ENCODE measurements at places on chromosomes 12 and 14.

DNA sequence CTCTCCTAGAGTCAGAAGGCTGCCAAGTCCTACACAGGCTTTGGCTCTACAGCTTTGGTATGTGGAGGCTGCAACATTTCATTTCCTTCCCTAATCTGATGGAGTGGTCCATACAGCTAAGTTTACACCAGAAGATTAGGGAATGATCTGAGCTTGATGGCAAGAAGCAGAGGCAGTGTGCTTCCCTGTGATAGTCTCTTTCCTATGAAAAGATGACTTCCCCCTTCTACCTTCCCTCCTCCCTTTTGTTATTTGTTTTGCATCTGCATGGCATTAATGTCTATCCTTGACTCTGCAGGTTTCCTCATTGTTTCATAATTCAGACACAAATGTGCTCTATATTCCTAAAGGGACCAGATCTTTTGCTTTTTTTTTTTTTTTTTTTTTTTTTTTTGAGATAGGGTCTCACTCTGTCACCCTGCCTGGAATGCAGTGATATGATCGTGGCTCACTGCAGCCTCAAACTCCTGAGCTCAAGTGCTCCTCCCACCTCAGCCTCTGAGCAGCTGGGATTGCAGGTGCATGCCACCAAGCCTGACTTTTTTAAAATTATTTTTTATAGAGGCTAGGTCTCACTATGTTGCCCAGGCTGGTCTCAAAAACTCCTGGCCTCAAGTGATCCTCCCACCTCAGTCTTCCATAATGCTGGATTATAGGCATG, 76.3 kb downstream of the GRIP1 start:
- DNase-seq = no peak

DNA sequence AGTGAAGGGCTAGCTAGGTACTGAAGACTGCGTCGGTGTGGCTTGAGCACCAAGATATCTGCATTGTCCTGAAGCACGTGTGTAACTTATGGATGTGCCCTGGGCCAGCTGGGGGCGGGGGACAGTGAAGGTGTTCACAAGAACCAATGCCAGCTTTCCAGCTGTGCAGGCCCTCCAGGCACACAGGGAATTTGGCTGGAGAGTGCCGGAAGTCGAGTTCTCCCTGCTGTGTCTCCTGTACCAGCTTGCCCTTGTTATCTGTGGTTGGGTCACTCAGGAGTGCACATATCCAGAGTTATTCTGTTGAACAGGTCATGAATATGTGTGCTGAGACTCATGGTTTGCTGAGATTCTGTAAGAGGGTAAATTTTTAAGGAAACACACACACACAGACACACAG, 75.9 kb upstream of the CRY1 start:
- DNase-seq = no peak

GRCh38 chr12:2960390-2960956, 1.3 kb downstream of the TEAD4 start:
- DNase-seq = no peak

- no peak for DNase-seq
Measured at GRCh38 chr14:61226015-61226654, 55.0 kb downstream of the TMEM30B start.

DNA sequence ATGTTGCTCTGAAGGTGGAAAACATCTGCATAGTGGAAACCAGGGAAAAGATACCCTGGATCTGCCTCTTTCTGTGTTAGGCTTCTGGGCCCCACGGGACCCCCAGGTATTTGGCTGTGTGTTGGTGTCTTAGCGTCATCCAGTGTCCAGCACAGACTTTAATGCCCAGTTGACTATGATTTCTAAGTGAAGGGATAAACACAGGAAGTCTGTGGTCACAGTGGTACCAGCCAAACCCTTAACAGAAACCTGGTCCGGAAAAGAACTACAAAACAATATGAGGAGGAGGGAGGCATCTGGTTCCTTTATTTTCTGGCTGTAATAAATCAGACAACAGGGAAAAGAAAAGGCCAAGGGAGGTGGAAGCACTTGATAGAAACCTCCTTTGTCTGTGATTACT, 56.4 kb downstream of the CMKLR1 start:
- no peak for DNase-seq

DNA sequence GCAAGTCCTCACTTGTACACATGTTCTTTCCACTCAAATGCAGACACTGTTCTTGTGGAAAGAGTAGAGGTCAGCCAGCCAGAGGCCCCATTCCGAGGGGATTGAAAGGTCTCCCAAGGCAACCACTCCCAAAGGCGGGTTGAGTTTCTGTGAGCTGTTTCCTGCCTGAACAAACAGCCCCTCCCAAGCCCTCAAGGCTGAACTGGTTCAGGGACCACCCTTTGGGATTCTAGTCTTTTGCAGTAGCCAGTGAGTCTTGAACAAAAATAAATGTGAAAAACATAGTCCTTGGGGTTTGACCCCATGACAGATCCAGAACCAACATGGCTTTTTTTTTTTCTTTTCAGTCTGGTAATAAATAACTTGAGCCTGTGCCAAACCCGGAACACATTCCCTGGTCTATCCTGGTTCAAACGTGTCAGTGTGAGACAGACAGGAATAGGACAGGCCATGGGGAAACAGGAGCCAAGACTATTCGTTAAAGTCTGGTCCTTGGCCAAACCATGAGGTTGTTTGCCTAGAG, 17.6 kb upstream of the STK38L start:
- DNase-seq = peak; percentile 60

GRCh38 chr14:38950676-38951075, 152.4 kb downstream of the SEC23A start:
- no peak for DNase-seq

DNA sequence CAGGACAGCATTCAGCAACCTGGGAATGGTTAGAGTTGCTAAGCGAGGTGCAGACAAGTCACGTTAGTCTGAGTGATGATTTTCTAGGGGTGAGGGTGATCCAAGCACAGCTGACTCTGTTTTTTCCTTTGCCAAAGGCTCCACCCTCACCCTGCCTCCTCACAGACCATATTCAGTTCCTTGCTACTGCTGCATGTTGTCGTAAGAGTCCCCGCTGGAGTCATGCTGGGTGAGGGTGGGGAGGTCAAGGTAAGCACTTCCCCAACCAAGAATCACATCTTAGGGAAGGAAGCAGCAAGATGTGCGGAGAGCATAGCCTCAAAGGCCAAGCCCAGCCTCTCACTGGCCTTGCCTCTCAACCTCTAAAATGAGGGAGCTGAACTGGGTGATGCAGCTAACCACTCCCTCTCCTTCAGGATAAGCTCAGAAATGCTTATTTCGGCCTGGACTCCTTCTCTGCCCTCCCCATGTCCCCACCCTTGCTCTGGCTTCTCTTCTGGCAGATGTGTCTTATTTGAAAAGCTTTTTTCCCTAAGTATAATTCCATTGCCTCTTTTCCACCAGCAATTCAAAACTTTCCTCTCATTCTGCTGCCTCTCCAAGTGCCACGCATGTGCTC, 66.9 kb upstream of the ACTN1 start:
- no peak for DNase-seq

- no peak for DNase-seq
Measured at GRCh38 chr12:38669530-38669929, 235.9 kb downstream of the CPNE8 start.

DNA sequence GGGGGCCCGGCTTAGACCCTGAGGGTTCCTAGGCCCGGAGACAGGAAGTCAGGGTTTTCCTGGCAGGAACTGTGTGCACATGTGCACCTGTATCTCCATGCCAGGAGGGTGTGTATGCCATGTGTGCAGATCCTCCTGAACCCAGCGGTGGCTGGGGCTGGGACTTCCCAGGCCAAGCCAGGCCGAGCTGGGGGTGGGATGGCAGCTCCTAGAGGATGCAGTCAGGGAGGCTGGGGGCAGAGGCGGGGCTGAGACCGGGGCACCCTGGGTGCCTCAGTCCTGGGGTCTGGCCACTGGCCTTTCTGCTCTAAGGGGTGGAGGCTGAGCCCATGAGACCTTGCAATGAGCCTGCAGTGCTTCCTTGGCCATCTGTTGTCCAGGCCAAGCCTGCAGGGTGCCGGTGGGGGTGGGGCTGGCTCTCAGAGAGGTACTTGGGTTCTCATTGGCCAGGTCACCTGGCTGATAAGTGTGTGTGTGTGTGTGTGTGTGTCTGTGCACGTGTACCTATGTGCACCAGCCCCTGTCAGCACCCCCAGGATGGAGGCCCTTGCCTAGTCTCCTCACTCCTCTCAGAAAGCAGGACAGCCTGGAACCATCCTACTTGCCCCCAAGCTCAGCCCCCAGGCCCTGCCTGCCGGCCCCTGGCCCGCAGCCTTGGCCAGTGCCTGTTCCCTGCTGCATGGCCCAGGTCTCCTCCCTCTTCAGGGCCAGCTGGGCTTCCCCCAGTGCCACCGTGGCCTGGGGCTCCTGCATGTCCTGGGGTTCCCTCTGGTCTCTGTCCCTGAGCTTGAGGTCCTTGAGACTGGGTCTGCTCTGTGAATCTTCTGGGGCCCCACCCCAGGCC, 10.6 kb upstream of the TNFAIP2 start:
- no peak for DNase-seq

- DNase-seq = no peak
Measured at GRCh38 chr12:70722584-70723343, 85.5 kb upstream of the PTPRB start.

DNA sequence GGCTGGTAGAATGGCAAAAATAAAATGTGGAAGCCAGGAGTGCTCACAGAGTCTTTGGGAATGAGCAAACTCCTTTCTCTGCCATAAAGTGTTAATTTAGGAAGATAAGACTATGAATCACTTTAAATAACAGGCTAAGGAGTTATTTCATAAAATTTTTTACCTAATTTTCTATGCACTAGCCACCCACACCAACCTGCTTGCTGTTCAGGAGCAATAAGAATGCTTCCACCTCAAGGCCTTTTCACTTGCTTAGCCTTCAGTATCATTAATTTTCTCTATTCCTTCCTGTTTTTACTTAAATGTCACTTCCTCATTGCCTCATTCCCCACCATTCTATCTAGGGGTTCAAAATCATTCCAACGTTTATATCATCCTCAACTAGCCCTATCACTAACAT, 326.8 kb downstream of the CCER1 start:
- DNase-seq = no peak

DNA sequence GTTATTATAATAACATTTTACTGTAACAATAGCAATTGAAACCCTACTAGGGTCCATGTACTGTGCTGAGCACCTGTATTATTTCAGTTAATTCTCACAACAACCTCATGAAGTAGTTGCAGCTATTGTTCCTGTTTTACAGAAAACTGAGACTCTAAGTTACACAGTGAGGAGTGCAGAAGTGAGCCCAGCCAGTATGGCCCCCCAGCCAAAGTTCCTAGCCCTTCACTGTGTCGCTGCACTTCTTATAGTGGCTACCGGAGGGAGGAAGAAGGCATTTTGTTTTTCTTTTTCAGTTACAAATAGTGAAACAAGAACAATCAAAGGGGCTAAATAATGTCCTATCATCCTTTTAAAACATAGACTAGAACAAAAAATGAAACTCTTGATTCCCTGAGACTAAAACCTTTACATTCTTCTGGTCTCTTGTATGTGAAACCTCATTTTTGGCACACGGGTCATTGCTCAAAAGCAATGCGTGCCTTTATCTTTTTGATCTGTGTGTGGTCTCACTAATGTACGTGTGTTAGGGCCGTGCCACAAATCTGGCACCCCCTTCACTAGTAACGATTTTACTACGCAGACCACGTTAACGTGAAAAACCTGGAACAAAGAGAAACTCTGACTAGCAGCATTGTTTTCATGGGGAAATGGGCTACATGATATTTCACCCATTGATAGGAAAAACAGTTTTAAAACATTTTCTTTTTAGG, 88.7 kb downstream of the LLPH start:
- DNase-seq = no peak

DNA sequence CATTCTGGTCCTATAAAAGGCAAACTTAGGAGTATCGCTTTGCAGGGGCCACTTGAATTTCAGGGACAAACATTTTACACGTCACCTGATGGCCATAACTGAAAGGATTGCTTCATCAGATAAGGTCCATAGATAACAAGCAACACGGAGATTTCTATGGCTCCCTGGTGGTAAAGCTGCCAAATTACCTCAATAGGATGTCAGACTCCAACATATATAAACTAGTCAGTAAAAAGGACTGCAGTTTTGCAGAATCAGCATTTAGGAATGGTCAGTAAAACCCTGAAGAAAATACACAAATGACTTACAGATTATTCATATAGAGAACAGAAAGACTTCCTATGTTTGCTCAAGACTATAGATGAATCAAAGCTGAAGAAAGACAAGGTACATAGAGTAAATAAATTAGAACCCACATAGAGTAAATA, 66.1 kb upstream of the GRIP1 start:
- DNase-seq = peak; percentile 10

DNA sequence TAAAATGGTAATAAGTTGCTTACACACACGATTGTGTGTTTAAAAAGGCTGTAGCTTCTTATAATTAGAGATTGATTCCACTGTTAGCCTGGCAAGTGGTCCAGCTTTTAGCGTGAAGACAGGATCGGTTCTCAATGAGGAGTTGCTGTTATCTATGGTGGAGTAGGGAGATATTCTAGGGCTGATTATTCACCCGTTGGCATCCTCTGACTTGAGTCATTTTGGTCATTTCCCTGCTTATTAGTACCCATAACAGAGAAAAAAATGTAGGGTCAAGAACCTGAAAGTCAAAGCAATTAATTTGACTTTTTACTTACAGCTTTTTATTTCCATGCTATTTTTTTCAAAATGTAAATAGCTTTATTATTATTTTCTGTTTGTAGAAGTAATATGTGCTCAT, 76.0 kb downstream of the KCNK13 start:
- no peak for DNase-seq

- DNase-seq = no peak
Measured at GRCh38 chr14:96592591-96593386, 90.6 kb downstream of the PAPOLA start.

DNA sequence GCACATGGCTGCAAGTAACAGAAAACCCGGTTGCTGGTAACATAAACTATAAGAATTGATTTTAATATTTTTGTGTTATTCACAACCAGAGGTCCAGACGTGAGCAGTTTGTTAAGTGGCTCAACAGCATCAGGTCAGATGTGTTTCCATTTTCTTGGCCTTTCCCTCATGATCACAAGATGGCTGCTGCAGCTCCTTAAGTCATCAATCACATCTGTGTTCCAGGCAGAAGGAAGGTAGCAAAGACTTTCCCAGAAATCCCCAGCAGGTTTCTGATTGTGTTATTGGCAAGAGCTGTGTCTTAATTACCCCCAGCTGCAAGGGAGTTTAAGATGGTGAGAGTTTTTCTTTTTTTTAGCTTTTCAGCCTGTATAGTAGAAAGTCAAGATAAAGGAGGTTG, 40.4 kb upstream of the MYL2 start:
- no peak for DNase-seq

DNA sequence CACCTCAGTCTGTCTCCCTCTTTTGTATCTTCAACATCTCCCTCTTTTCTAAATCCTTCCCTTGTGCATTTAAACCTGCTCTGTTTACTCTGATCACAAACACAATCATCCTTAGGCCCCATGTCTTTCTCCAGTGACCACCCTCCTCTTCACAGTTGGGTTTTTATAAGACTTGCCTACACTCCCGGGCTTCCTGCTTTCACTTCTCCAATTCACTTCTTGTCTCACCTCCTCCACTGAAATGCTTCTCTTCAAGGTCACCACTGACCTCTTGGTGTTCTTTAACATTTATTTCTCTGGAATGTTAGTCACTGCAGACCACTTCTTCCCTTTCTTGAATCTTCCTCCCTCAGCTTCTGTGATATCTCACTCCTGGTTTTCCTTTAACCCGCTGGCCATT, 8.7 kb upstream of the SMCO2 start:
- no peak for DNase-seq
